CD4-positive, CD25-positive, alpha-beta regulatory T cell (primary cell): ENCODE measurements at places on chromosomes 7 and 10.

GRCh38 chr7:1676550-1677078 lies 6.5 kb downstream of the ELFN1 start:
- DNase-seq, result no peak

DNA sequence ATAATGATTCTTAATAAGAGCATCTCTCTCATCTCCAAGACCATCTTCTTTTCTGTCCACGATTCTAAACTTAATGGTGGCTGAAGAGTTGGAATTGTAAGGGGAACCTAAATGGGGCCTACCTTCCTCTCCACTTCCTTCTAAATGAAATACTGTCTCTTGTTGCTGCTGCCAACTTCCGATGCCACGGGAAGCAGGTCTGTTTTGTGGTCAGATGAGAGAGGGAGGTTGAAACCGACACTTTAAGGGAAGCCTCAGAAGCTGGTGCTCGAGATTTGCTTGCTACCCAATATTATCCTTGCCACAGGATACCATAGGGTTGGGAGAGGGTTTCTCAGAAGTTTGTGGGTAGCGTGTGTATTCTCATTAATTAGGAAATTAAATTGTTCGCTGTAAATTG lies 464.1 kb downstream of the SUGCT start:
- DNase-seq, result no peak

GRCh38 chr7:75983471-75984129 lies 10.8 kb downstream of the TMEM120A start:
- DNase-seq, result no peak

DNA sequence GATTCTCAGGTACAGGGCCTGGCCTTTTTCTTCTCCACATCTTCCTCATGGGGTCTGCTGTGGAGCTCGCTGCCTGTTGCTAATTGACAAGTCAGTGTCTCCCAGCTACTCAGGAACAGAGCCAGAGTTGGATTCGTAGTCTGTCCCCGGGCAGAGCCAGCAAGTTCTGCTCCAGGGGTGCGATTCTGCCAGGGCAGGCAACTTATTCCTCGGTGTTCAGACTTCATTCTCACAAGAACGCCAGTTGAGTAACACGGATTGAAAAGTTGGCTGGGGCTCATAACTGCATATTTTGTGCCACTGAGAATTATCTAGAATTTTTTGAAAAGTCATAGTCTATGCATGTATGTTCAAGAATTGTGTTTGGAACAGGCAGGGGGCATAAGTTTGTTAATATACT lies 336.7 kb upstream of the NPVF start:
- DNase-seq, result no peak

DNA sequence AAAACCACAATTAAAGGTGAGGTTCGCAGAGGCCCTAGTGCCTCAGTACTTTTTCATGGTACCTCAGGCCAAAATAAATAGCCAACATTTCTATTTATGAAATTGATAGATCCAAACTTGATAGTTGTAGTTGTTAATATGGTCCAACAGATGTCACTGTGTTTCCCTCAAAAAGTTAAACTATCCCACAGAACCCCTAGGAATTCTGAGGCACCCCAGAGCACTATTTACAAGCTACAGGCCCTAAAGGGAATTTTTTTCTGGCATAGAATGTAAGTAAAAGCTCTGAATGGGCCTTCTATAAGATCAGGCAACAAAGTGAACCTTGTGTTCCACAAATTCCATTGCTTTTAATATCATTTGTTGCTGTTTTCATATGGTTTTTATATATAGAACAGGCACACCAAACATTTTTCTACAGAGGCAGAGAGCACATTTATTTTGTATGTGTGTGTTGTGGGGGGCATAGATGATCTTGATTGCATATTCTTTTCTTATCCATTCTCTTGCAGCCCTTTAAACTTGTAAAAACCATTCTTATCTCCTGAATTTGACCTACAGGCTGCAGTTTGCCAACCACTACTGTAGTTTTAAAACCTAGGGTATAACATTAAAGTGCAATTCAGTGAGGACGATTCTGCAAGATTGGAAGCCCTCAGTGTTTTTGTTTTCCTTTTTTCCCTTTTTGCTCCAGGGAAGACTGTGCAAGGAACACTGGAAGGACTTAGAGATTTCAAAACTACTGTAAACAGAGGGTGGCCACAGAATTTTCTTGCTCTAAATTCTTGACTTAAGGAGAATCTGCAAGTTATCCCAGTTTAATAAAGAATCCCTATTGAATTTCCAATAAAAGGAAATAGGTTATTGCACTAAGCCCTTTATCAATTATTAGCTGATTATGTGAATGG lies 3.5 kb upstream of the ARL4A start:
- DNase-seq, result no peak

GRCh38 chr7:40749877-40750276 lies 615.1 kb downstream of the SUGCT start:
- DNase-seq, result no peak

- DNase-seq, result peak; percentile 48
These were observed at the start of gene CC2D2B for GRCh38 chr10:95907456-95908253. Gene CC2D2B, plus strand, starts transcription at chr10:95907975. Its CDS starts 3,349 bp downstream, at chr10:95911324.

DNA sequence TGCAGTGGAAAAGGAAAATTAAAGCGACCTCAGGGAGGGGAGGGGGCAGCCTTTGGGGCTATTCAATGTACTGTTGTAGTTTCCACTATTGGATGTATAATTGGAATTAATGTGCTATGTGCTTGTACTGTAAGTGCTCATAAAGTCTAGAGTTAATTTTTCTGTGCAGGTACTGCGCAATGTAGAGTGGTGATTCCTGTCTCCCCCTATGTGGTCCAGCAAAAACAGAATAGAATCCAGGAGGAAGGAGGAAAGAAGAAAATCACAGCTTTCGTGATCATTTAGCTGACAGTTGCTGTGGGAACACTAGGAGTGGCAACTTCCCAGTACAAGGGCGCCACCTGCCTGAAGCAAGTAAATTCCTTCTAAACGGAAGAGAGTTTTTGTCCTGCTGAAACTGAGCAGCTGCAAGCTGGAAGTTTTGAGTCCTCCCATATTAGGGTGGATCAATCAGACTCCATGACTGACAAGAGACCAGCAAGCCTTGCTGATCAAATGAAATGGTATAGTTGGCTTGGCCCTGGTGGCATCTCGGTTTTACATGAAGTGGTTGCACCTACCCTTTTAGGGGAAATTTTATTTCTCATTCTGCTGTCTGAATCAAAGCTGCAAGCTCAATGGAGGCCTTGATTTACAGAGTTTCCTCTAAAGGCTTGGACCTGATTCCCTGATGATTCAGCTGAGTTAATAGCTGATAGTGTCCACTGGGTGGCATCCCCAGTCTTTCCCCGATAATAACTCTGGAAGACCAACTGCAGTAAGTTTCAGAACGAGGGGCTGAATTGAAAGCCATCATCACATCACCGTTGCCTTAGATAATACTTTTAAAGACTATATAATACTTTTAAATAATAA lies 299.8 kb downstream of the HGF start:
- DNase-seq, result peak; percentile 6

GRCh38 chr10:128735996-128736395 lies 609.8 kb upstream of the MKI67 start:
- DNase-seq, result no peak

DNA sequence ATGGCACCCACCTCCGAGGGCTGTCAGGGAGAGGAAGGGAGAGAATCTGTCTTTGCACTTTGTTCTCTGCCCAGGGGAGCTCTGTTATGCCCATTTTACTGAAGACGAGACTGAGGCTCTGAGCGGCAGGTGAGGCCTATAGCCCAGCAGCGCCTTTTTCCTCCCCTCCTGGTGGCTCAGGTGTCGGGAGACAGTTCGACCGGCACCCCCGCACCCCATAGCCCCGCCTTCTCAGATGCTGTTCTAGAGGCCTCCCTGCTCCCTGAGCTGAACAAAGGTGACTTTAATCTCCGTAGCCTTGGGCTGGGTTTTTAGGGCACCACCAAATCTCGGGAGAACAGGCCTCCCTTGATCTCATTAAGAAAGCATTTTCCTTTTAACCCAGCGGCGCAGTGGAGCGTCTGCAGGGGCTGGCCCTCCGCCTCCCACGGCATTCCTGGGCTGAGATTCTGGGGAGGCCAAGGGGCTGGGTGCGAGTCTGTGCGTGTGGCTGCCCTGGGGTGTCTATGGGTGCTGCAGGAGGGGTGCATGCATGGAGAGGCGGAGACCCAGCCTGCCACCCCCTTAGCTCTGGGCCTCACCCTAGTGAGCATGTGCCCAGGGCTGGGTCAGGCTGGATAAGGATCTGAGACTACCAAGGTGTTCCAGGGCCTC lies 3.3 kb downstream of the LFNG start:
- DNase-seq, result peak; percentile 35

DNA sequence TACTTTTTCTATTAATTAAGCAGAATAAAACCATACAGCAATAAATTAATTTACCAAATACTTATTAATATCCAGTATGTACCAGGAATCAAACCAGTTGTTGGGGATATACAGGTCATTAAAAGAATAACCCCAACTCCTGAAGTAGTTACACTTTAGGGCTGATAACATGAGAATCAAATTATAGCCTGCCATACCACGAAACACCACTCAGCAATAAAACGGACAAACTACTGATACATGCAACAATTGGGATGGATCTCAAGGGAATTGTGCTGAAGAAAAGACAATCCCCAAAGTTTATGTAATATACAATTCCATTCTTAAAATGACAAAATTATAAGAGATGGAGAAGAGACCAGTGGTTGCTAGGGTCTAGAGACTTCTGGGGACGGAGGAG lies 22.7 kb downstream of the MCMBP start:
- DNase-seq, result no peak

DNA sequence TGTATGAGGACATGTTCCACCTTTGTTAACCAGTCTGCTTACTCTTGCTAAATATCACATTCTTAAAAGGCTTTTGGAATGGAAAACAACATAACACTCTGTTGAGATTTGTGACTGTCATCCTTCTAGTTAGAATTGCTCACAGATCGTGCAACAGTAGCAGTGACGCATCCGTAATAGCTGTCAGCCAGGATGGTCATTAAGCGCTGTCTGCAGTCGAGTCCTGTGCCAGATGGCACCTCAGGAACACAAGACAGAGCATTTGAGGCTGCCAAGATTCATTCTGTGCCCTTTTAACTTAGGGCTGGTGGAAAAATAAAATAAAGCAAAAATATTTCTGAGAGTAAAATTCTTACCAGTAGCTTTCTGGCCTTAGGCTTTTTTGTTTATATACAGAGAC lies 348.6 kb downstream of the ANKRD7 start:
- DNase-seq, result no peak

- no peak for DNase-seq
These were observed 32.8 kb downstream of the CPED1 start for GRCh38 chr7:121020989-121021969.

DNA sequence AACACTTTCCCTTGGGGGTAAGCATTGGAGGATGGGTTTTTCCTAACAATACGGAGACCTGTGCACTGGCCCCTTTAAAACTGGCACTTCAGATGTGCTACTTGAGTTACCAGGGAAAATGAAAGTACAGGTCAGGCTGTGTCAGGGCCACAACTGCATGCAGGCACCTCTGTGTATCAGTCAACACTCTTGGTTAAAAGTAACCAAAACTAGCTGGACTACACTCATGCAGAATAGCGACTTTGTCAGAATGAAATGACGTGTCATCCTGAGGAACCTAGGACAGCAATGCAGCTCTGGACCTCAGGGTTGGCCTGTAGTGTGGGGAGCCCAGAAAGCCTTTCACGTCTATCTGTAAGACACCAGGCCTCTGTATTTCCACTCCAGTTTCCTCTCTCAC lies 33.8 kb upstream of the SMKR1 start:
- no peak for DNase-seq

DNA sequence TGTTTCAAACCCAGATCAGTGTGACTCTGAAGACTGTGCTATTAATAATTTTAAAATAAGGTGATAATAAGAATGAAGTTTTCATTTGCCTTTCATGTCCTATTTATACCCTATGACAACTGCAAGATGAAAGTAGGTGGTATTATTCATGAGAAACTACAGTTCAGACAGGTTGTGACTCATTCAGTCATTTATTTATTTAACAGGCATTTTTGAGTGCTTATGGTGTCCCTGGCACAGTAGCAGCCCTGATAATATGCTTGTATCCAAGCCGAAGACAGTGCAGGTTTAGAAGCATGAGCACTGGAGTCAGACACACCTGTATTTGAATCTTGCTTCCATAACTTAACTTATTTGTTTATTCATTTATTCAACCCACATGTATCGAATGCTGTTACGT lies 87.1 kb downstream of the FZD1 start:
- no peak for DNase-seq

GRCh38 chr10:59314268-59314667 lies 48.1 kb downstream of the FAM13C start:
- DNase-seq, result no peak

GRCh38 chr7:713139-713457 lies 13.4 kb upstream of the DNAAF5 start:
- no peak for DNase-seq

DNA sequence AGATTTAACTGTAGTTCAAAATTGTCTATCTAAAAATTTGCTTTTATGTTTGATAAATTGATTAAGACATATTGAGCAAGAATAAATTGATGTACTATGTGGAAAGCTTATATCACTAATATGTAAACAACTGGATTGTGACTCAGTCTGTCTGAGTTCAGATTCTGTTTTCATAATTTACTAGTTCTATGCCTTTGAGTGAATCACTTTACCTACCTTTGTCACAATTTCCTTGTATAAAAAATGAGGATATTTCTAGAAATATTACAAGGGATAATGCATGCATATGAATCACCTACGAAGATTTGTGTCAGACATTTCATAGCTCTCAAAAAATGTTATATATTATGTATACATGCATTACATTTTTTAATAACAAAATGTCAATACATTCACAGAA lies 245.1 kb upstream of the ZWINT start:
- no peak for DNase-seq

GRCh38 chr10:29104661-29105399 lies 184.0 kb upstream of the LYZL1 start:
- DNase-seq, result no peak

- DNase-seq, result no peak
These were observed 352.4 kb downstream of the GALNT17 start for GRCh38 chr7:71484380-71484779.

DNA sequence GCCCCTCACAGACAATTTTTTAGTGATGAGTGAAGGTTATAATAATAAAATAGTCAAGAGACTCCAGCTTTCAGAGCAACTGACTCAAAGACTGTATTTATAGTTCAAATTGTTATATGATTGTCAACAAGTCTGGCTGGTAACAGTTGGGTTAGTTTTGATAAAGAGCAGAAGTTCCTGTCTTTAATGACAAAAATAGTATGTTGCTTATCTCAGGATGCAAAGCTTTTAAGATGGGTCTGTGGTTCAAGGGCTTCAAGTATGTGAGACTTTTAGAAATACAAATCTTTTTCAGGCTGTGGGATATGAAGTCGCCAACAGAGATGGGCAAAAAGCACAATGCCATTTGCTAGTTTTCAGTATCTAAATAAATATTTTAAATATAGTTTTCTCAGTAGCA lies 118.4 kb downstream of the ABCA13 start:
- no peak for DNase-seq

- DNase-seq, result no peak
These were observed 301.5 kb upstream of the CACNA2D1 start for GRCh38 chr7:82745117-82745516.
